HL-60 (cell line): ENCODE measurements at places on chromosomes 2 and 18.

- DNase-seq = no peak
These were observed 431.8 kb upstream of the SPHKAP start for GRCh38 chr2:228613133-228613850.

- DNase-seq = peak; percentile 65
These were observed at the start of the genes DOK1 and LOXL3 for GRCh38 chr2:74553892-74554819. TSS of gene DOK1 (plus strand) at chr2:74554720. CDS start at chr2:74554755, 35 bp downstream. TSS of gene LOXL3 (minus strand) at chr2:74553942. CDS start at chr2:74552634, 1,308 bp downstream.

- no peak for DNase-seq
These were observed 263.9 kb downstream of the FIGN start for GRCh38 chr2:163471947-163472346.

DNA sequence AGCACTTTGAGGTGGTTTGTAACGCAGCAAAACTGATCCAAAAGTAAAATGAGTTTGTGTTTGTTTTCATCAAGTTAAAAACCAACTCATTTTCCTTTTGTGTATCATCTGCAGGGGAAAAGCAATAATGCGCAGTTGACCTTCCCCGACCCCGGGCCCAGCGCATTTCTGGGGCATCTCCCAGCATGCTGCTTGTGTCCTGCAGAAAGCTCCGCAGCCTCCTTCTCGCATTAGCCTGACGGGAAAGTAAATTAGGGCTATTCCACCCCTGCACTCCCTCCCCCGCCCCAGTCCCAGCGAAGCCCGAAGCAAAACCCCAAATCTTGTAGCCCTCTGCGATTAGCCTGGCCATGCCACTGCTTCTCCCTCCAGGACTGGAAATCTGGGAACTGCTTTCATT, 82.0 kb upstream of the PPM1B start:
- no peak for DNase-seq

DNA sequence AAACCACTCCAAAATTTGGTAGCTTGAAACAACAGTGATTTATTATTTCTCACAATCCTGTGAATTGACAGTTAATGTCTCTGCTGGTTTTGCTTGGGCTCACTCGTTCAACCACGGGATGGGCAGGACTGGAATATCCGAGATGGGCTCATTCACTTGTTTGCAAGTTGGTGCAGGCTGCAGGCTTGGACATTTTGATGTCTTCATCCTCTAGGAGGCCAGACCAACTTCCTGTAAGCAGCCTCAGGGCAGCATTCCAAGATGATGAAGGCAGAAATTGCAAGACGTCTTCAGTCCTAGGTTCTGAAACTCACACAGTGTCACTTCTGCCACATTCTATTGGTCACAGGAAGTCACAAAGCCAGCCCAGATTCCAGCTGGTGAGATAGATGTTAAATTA, 47.1 kb downstream of the GPR39 start:
- no peak for DNase-seq

GRCh38 chr2:113910967-113911678, 21.2 kb downstream of the ACTR3 start:
- no peak for DNase-seq

DNA sequence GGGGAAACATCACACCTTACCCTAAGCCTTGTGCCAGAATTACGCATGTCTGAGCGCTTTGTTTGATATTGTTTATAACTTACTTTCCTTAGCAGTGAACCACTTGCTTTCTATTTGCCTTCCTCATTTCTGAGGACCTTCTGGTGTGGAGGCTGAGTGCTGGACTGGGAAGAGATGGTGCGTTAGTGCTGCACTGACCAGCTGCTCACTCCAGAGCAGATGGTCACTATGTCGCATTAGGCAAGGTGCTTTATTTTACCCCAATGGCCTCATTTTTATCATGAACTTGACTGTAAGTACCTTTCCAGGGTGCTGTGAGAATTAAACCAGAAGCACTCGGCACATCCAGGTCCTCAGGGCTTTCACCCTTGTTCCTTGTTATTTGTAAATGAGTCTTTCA, 46.6 kb upstream of the TMEM18 start:
- no peak for DNase-seq

DNA sequence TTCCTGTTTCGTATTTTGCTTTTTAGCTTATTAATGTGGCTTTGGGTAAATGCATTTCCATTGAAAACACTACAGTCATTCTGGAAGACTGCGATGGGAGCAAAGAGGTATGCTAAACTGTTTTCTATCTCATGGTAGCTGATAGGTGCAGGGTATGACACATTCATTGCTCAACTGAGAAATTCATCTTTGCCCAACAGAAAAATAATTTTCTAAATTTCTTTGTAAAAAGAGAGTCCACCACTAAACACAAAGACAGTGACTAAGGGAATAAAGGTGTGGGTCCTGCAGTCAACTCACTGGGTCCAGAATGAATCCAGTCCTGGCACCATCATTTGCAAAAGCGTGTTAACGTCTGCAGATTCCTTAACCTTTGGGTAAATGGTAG, 19.9 kb downstream of the ERMN start:
- DNase-seq = no peak

DNA sequence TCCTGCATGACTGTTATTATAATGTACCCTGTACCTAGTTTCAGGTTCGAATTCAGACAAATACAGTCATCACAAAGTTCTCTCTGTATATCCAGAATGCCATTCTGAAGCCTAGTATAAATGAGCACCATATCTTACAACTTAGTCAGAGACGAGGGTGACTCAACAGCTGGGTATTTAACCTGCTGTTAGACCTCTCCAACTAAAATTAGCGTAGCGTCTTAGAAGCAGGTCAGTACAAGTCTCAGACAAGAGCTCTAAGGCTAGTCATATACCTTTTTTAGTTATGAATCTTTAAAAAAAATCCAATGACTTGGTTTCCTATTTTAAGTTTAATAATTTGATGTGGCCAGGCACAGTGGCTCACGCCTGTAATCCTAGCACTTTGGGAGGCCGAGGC, 74.1 kb downstream of the CABYR start:
- DNase-seq = no peak
